Ascending aorta (tissue), 2 donors: ENCODE measurements at places on chromosomes 4 and X. TPM values are rescaled to one million over a fixed set of nuclear protein-coding genes. Genes with fewer than 3 reads are reported as not detected.

GRCh38 chr4:70915036-70915815 lies 13.1 kb downstream of the MOB1B start:
- H3K4me3 ChIP-seq, result no peak overlapping the region
- no peak overlapping the region for H3K27ac ChIP-seq
- no peaks in the 10 kb centered on the region for H3K27me3 ChIP-seq

DNA sequence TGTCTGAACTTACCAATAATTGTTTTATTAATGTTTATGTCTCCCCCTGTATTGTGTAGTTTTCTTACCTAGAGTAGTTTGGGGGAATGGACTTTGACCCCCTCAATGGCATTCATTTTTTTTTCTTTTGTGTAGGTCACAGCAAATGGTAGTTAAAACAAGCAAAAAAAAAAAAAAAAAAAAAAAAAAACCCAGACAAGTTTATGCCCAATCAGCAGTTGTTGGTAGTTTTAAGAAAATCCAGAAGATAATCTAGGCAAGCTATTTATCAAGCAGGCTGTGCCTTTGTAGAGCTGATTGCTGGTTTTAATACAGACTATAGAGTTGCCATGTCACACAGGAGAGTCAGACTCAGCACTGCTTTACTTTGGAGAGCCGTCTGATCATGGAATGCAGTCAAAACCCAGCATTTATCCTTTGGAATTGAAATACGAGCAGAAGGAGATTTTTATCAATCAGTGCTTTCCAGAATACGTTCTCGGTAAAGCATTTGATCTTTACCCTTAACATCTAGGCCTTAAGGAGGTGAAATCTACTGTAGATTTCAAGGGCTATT lies 16.6 kb downstream of the DCUN1D4 start:
- no peak overlapping the region for H3K4me3 ChIP-seq
- no peak overlapping the region for H3K27ac ChIP-seq
- no peak for DNase-seq
- H3K4me1 ChIP-seq, result peaks cover 9% of the 10 kb centered on the region
- H3K36me3 ChIP-seq, result peaks cover 11% of the 10 kb centered on the region

The PNMA3 gene
- not detected for total RNA-seq

GRCh38 chr4:185304944-185305690 lies 90.6 kb downstream of the LRP2BP start:
- H3K4me1 ChIP-seq, result no peaks in the 10 kb centered on the region
- no peak overlapping the region for H3K27ac ChIP-seq
- H3K27me3 ChIP-seq, result no peaks in the 10 kb centered on the region

- no peak overlapping the region for H3K27ac ChIP-seq
- no peak overlapping the region for H3K4me3 ChIP-seq
- no peak for DNase-seq
- H3K4me1 ChIP-seq, result no peaks in the 10 kb centered on the region
Observed at GRCh38 chr4:74317616-74318246, 9.5 kb downstream of the EPGN start.

DNA sequence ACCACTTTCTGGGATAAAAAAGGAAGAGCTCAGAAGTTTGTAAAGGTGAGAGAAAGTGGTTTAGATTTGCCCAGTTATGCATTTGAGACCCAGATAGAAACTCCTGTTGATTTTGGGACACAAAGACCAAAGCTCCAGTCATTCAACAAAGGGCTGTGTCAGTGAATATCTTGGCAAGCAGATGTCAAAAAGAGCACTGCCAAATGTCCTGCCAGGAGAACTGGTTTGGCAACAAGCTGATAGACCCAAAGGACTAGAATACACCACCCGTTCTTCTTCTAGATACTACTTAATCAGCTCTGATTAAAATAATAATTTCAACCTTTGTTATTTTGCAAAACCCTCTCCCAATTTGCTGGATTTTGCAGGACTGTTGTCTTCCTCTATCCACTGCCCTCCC lies 121.4 kb downstream of the NHS start:
- no peak for DNase-seq
- no peaks in the 10 kb centered on the region for H3K27me3 ChIP-seq
- H3K4me3 ChIP-seq, result no peak overlapping the region
- peaks cover 6% of the 10 kb centered on the region for H3K4me1 ChIP-seq
- no peaks in the 10 kb centered on the region for H3K36me3 ChIP-seq

The XAGE2 gene
- total RNA-seq, result not detected

DNA sequence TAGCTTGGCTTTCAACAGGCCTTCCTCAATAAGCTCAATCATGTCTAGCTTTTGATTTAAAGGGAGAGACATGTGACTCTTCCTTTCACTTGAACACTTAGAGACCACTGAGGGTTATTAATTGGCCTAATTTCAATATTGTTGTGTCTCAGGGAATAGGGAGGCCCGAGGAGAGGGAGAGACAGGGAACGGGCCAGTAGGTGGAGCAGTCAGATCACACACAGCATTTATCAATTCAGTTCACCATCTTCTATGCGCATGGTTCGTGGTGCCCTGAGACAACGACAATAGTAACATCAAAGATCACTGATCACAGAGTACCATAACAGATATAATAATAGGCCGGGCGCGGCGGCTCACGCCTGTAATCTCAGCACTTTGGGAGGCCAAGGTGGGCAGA lies 17.8 kb downstream of the ZNF81 start:
- H3K36me3 ChIP-seq, result no peaks in the 10 kb centered on the region
- H3K27me3 ChIP-seq, result no peaks in the 10 kb centered on the region
- H3K27ac ChIP-seq, result no peak overlapping the region
- no peak for DNase-seq
- H3K4me3 ChIP-seq, result no peak overlapping the region

DNA sequence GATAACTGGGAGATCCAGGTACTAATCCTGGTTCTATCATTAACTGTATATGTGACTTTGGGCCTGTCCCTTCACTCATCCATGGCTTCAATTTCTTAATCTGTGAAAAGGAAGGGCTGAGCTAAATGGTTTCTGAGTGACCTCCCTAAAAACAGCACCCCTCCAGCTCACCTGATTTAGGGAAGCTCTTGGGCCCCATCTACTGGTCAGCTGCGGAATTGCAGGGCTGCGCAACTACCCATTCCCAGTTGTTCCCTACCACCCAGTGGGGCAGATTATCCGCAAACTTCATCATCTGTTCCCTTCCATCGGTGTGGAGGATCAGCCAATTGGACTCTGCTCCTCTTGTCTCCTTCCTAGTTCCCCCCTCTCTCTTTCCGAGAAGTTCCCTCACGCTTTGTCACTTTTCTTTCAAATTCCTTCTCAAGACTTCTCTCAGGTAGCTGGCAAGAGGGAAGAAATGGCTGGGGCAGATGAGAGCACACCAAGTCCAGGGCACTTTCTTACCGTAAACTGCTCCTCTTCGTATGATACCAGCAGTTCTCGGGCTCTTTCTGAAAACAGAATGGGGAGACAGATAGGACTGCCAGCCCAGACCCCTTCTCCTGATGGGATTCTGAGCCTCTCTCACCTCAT lies 5.8 kb downstream of the LAS1L start:
- no peak overlapping the region for H3K27ac ChIP-seq
- H3K4me1 ChIP-seq, result peaks cover 5% of the 10 kb centered on the region
- no peak overlapping the region for H3K4me3 ChIP-seq
- H3K36me3 ChIP-seq, result peaks cover 18% of the 10 kb centered on the region

DNA sequence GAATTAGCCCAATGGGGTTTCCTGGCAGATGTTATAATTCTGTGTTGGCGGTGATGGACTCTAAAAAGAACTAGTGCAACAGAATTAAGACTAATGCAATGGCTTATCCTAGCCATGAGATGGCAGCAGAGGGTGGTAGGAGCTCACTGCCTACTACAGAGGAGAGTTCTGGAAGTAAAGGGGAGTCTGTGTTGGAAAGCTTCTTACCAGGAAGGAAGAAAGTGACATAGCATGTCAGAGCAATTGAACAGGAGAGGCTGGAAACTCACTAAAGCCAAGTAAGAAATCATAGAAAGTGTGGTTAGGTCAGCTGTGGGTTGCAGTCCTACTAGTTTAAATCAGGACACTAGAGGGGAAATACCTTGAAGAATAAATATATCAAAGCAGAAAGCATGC lies 6.3 kb upstream of the TRPC5OS start:
- H3K36me3 ChIP-seq, result no peaks in the 10 kb centered on the region
- no peak for DNase-seq
- H3K27ac ChIP-seq, result no peak overlapping the region
- no peaks in the 10 kb centered on the region for H3K4me1 ChIP-seq
- H3K27me3 ChIP-seq, result no peaks in the 10 kb centered on the region
- no peak overlapping the region for H3K4me3 ChIP-seq

DNA sequence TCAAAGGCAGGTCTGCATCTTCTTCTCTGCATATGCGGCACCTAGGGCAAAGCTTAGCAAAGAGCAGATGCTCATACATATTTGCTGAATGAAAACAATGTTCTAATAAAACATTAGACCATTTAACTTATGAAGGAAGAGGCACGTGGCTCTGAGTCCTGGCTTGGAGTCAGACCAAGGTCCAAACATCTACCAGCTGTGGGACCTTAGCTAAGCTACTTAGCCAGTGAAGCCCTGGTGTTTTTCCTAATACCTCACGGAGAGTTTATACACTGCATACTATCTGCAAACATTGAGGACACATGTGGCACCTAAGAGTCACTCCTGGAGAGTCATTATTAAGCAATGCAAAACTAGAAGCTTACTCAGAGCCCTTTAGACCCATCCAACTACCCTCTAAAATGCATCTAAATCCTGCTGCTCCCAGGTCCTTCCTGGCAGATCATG lies 9.0 kb downstream of the PDGFC start:
- H3K27ac ChIP-seq, result peak overlapping the region; percentile 60
- no peaks in the 10 kb centered on the region for H3K27me3 ChIP-seq
- H3K4me3 ChIP-seq, result no peak overlapping the region
- peak; percentile 9 for DNase-seq
